ENCODE measurements at places on chromosomes 5 and 9. TPM values are rescaled to one million over a fixed set of nuclear protein-coding genes. Genes with fewer than 3 reads are reported as not detected.
A peak's percentile ranks its signal among the peaks of the same experiment; 100 is the strongest.

The PIP5K1B gene
- total RNA-seq = 2.0 TPM

The PHAX gene
- 58.2 TPM for total RNA-seq

The PCDHB2 gene
- 75.5 TPM for total RNA-seq

The RABEPK gene
- total RNA-seq = 15.0 TPM

The RPL12 gene
- total RNA-seq = 1,044 TPM

DNA sequence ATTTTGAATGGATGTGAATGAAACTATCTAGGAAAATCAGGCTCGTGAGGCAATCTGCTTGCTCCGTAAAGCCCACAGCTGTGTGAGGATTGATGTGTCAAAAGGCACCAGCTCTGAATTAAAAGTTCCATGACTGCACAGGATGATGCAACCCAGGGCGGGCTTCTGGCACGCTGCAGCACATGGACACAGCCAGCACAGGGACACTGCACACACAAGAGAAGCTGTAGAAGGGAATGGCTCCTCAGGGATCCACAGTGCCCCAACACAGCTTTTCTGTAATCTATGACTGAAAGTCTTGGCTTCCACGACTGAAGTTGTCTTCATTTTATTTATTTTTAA is 151.0 kb downstream of the GCNT1 start:
- H3K4me3 ChIP-seq = no peak overlapping the region
- no peak for DNase-seq
- no peaks in the 10 kb centered on the region for H3K27me3 ChIP-seq
- peak overlapping the region; percentile 66 for H3K27ac ChIP-seq
- H3K36me3 ChIP-seq = no peaks in the 10 kb centered on the region
- H3K4me1 ChIP-seq = peaks cover 52% of the 10 kb centered on the region

- peak overlapping the region; percentile 82 for H3K4me3 ChIP-seq
- peaks cover 14% of the 10 kb centered on the region for H3K36me3 ChIP-seq
- DNase-seq = no peak
- peaks cover 30% of the 10 kb centered on the region for H3K4me1 ChIP-seq
- H3K27ac ChIP-seq = peak overlapping the region; percentile 90
These were observed 1.3 kb downstream of the CCT5 start for GRCh38 chr5:10251405-10251804.

DNA sequence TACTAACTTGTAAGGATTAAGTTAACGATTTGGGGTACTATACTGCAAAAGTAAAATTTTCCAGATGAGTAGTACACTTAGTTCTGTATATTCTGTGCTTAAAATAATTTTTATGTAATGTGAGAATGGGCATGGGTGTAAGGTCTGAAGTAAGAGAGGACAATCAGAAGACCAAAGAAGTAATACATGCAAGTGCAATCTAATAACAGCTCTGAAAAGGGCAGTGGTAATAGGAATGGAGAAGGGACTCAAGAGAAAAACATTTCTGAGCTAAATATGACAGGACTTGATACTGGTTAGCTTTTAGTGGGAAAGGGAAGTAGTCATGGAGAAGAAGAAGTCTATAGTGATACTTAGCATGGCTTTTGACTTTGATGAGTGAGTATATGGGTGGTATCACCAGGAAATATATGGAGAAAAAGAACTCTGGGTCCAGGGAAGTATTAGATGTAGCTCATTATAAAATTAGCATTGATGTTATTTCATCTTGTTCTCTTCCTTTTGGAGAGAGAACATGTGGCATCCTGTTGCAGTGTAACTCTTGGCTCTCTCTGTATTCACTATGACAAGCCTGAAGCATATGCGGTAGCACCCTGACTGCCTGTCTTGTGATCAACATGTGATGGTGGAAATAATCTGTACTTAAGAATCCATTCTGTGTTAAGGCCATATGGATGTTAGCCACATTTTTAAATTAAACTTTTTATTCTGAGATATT is 60.5 kb downstream of the ERCC6L2 start:
- H3K27ac ChIP-seq = no peak overlapping the region
- peaks cover 59% of the 10 kb centered on the region for H3K36me3 ChIP-seq

DNA sequence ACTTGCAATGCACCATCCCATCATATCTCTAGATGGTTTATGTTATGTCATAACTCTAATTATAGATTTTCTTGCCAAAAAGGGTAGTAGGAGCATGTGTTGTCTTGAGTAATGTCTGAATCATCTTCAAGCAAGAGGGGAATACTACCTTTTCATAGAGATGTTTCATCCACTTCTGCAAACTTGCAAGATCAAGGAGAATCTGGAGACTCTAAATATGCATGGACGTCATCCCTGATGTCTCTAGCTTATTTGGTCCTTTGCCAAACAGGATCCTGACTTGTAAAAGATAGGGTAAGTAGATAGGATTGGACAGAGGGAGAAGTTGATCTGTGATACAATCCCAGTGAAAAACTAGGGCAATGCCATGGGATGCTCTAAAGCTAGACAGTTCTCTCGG is 246.5 kb downstream of the DMRTA1 start:
- no peak overlapping the region for H3K27ac ChIP-seq
- H3K36me3 ChIP-seq = no peaks in the 10 kb centered on the region
- H3K4me3 ChIP-seq = no peak overlapping the region

GRCh38 chr9:77673941-77674791 is 26.0 kb upstream of the GNA14 start:
- no peaks in the 10 kb centered on the region for H3K4me1 ChIP-seq
- no peaks in the 10 kb centered on the region for H3K27me3 ChIP-seq
- H3K27ac ChIP-seq = no peak overlapping the region
- no peak overlapping the region for H3K4me3 ChIP-seq
- no peak for DNase-seq

- peak; percentile 37 for DNase-seq
- H3K4me1 ChIP-seq = peaks cover 32% of the 10 kb centered on the region
- H3K27ac ChIP-seq = peak overlapping the region; percentile 100
These were observed 589 bp downstream of the CKS2 start for GRCh38 chr9:89311346-89312221.

DNA sequence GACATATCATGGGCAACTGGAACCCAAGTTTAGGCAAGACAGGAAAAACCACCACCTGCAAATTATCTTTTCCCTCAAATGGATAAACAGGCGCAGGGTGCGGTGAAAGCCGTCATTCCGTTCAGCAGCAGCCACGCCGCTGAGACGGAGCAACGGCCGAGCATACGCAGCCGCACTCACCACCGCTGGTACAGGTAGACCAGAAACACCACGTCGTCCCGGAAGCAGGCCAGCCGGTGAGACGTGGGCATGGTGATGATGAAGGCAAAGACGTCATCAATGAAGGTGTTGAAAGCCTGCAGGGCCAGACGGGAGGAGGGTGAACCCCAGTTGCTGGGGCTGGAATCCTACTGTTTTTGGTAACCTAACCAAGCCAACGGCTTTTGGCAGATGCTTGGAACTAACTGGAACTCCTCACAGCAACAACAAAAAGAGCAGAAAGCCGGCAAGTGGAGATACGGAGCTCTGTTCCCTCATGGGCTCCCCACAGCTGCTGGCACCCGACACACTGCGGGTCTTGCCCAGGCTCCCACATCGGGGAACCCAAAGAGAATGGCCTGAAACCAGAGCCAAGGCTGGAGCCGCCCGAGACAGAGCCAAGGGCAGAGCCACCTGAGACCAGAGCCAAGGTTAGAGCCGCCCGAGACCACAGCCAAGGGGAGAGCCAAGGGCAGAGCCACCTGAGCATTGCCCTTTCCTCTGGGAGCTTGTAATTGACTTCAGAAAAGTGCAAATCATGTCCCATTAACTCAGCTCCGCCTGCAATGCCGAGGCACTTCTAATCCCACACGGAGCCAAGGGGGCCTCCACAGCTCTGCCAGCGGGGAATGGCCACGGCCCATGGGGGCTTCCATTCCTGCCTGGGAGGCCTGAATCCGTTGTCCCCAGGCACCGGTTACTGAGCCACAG is 24.2 kb downstream of the CLPTM1L start:
- H3K27me3 ChIP-seq = no peaks in the 10 kb centered on the region
- H3K4me3 ChIP-seq = no peak overlapping the region
- H3K4me1 ChIP-seq = peaks cover 15% of the 10 kb centered on the region
- peaks cover 12% of the 10 kb centered on the region for H3K36me3 ChIP-seq
- no peak for DNase-seq
- no peak overlapping the region for H3K27ac ChIP-seq

GRCh38 chr5:103402851-103403250 is 144.3 kb downstream of the MACIR start:
- no peaks in the 10 kb centered on the region for H3K27me3 ChIP-seq
- DNase-seq = no peak
- H3K4me1 ChIP-seq = peaks cover 4% of the 10 kb centered on the region
- no peaks in the 10 kb centered on the region for H3K36me3 ChIP-seq
- H3K4me3 ChIP-seq = no peak overlapping the region

DNA sequence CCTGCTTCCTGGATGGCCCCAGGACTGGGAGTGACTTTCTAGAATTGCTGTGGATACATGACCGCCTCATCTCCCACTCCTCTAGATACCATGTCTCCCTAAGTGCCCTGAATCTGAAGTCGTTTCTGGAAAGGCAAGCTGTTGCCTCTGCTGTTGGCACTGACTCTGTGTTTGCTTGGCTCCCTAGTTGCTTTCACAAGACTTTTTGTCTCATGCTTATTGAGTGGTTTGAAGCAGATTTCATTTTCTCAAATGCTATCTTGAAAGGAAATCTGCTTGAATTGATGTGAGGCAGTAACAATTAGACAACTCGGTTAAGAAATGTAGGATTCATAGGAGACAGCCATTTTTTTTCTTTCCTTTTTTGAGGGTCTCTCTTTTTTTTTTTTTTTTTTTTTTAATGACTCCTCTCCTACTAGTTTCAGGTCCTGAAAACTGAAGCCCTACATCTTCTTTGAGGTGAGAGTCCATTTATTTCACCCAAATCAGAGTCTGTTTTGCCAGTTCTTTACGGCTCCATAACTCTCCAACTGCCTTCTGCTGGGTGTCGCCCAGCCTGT is 65.9 kb downstream of the PRDM6 start:
- H3K27me3 ChIP-seq = peaks cover 33% of the 10 kb centered on the region
- H3K36me3 ChIP-seq = no peaks in the 10 kb centered on the region
- no peaks in the 10 kb centered on the region for H3K4me1 ChIP-seq
- no peak overlapping the region for H3K4me3 ChIP-seq
- no peak overlapping the region for H3K27ac ChIP-seq

GRCh38 chr5:53368516-53368915 is 111.9 kb upstream of the FST start:
- no peak overlapping the region for H3K27ac ChIP-seq
- H3K27me3 ChIP-seq = no peaks in the 10 kb centered on the region
- no peaks in the 10 kb centered on the region for H3K36me3 ChIP-seq
- no peak overlapping the region for H3K4me3 ChIP-seq
- DNase-seq = no peak
- no peaks in the 10 kb centered on the region for H3K4me1 ChIP-seq

- peaks cover 2% of the 10 kb centered on the region for H3K36me3 ChIP-seq
- no peak overlapping the region for H3K4me3 ChIP-seq
- no peak overlapping the region for H3K27ac ChIP-seq
These were observed 76.3 kb upstream of the TNC start for GRCh38 chr9:115194216-115194615.

GRCh38 chr5:144304688-144305087 is 134.0 kb downstream of the KCTD16 start:
- H3K4me1 ChIP-seq = peaks cover 16% of the 10 kb centered on the region
- no peak overlapping the region for H3K27ac ChIP-seq
- H3K27me3 ChIP-seq = no peaks in the 10 kb centered on the region
- H3K4me3 ChIP-seq = no peak overlapping the region
- peaks cover 4% of the 10 kb centered on the region for H3K36me3 ChIP-seq

GRCh38 chr9:15357050-15357653 is 50.1 kb upstream of the TTC39B start:
- no peak for DNase-seq
- H3K36me3 ChIP-seq = peaks cover 1% of the 10 kb centered on the region
- H3K4me3 ChIP-seq = no peak overlapping the region
- H3K4me1 ChIP-seq = peaks cover 25% of the 10 kb centered on the region
- H3K27ac ChIP-seq = peak overlapping the region; percentile 76
- no peaks in the 10 kb centered on the region for H3K27me3 ChIP-seq

DNA sequence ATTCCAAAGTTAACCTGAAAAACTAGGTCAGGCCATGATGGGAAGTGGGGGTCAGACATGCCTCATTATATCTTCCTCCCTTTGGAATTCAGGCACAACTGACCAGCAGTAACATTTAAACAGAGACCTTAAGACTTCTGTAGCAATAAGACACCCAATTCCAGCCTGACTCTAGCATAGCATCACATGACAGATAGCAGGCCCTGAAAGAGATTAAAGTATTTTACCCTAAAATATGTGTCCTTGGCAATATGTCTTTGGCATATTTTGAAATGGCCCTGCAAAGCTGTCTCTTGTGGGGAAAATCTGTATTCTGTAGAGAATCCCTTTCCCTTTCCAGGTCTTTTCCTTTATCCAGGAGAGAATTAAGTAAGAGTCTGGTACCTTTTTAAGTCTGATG is 34.3 kb downstream of the S1PR3 start:
- H3K36me3 ChIP-seq = no peaks in the 10 kb centered on the region
- no peaks in the 10 kb centered on the region for H3K27me3 ChIP-seq
- peaks cover 15% of the 10 kb centered on the region for H3K4me1 ChIP-seq
- no peak overlapping the region for H3K4me3 ChIP-seq

DNA sequence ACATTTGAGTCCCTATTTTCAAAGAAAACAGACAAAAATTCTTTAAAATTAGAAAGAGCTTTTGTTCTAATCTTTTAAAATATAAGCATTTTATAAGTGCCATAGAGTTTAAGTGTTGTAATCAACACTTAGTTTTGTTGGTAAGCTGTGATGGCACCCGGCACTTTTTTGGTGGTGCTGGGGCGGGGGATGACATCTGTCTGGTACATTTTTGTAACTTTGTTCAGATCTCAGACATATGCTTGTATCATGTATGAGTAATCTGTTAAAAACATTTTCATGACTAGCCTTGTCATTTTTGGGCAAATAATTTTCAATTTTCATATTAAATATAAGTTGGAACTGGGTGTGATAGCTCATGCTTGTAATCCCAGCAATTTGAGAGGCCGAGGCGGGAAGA is 51.7 kb downstream of the UBAP1 start:
- H3K36me3 ChIP-seq = peaks cover 3% of the 10 kb centered on the region
- no peak overlapping the region for H3K4me3 ChIP-seq
- no peak for DNase-seq
- H3K27ac ChIP-seq = no peak overlapping the region
